ENCODE measurements at places on chromosomes 3 and 15.

- no peak for DNase-seq
Observed at GRCh38 chr3:184780981-184781515, 30.9 kb upstream of the VPS8 start.

- no peak for DNase-seq
Observed at GRCh38 chr3:54519493-54519892, 397.1 kb downstream of the CACNA2D3 start.

DNA sequence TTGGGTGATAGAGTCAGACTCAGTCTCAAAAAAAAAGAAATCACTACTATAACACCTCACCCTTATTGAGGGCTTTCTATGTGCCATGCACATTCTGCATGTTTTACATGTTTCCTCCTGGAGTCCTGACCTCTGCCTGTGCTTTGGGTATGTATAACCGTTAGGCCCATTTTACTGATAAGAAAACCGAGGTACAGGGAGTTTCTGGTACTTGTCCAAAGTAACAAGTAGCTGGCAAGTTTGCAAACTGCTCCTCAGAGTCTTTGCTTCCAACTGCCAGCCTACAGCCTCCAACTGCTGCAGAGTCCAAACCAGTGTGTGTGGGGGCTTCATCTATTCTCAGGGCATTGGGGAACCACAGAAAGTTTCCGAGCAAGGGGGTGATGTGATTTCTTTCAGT is 3.7 kb upstream of the GNAI2 start:
- no peak for DNase-seq

DNA sequence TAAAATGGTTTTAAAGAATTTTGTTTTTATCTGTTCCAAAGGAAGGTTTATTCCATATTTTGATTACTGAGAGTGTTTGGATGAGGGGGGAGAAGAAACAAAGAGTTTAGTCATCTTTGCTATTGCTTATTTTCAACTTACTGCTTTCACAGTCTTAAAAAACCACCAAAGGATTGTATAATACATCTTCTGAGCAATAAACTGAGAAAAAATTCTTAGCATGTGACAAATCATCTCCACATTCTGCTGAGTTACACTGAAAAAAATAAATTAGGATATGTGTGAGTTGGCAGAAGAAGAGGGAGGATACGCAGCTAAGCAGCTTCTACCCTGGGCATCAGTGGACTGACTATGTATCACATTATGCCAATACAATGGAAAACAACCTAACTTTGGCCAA is 23.2 kb upstream of the ACTC1 start:
- DNase-seq = no peak

- DNase-seq = no peak
Observed at GRCh38 chr15:80804970-80805495, 25.9 kb downstream of the CEMIP start.

GRCh38 chr3:112610121-112610520 is 30.8 kb downstream of the CCDC80 start:
- DNase-seq = no peak

DNA sequence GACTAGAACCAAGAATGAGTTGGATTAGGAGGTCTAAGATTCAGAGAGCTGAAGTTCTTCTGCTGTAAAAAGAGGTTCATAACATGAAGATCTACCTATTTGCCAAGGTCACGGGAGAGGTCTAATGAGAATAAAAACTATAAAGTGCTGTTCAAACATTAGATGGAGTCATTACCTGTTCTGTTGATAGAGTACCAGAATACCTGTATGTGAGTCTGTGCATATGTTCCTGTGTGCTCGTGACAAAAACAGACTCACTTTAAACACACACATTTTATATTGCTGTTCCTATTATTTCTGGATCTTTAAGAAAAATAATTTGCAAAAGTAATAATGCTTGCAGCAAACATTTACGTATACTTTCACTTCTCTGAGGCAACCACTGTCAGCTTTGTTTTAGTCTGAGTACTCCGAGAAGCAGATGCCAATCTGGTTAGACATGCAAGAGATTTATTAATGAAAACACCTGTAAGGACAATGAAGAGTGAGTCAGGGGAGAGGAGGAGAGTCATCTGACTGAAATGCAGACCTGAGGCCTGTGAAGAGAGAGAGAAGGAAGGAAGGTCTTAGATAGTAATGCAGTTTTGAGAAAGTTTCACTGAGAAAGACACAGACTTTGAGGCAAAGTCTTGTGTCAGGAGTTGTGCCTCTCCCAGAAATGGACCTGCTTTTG is 221.2 kb downstream of the SQOR start:
- no peak for DNase-seq

GRCh38 chr15:99486371-99487336 is 79.1 kb upstream of the MEF2A start:
- peak; percentile 87 for DNase-seq

DNA sequence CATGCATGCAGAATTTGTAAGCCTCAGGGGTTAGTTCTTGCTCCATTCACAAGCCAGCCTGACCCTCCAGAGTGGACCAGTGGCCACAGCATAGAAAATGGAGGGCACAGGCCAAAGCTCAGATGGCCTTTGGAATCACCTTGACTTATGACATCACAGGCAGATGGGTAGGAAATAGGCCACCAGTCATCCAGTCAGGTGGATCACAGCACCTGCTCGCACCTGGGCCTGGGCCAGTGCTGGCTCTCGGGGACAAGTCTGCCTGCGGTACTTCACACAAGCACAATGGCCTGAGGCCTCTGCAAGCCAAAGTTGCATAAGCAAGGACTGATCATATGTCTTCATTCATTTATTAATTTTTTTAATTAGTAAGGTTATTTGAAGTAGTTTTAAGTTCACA is 39.3 kb downstream of the PPCDC start:
- no peak for DNase-seq

DNA sequence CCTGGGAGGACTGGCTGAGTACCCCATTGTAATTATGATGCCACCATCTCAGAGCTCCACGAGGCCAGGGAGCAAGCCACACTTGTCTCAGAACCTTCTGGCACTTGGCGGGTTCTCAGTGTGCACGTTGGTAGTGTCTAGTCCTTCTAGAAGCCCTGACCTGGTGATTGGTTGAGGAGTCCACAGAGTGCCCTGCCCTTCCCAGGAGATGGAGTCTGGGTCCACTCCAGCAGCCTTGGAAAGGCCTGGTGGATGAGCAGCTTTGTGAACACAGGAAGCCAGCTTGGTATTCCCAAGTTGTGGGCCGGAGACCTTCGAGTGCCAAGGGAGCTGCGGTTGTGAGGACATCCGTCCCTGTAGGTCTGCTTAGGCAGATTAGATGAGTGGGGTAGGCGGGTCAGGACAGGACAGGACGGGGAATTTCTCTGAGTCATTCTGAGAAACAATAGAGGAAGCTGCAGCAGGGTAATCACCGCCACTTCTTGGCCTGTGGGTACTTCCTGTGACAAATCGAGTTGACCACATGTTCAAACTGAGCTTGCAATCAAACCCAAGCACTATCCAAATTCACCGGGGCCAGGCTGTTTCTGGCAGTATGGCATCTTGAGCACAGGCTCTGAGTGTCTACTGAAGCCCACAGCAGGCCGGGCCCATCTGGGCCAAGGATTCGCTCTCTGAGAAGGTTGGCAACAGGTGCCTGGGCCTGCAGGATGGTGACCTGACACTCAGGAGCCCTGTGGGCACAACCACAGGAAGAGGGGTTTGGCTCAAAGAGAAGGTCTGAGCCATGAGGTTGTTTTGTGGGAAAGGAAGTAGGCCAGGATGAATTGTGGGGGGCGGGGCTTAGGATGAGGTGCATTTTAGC is 71.5 kb upstream of the PLXNA1 start:
- DNase-seq = peak; percentile 65

Data from tibial artery (tissue), 4 donors.